ENCODE measurements at places on chromosomes 3 and 15. TPM values are rescaled to one million over a fixed set of nuclear protein-coding genes. Genes with fewer than 3 reads are reported as not detected.

- DNase-seq, result no peak
- H3K27ac ChIP-seq, result no peak overlapping the region
- H3K4me1 ChIP-seq, result no peaks in the 10 kb centered on the region
- H3K4me3 ChIP-seq, result no peak overlapping the region
Measured at GRCh38 chr15:77564938-77565337, 67.8 kb downstream of the LINGO1 start.

DNA sequence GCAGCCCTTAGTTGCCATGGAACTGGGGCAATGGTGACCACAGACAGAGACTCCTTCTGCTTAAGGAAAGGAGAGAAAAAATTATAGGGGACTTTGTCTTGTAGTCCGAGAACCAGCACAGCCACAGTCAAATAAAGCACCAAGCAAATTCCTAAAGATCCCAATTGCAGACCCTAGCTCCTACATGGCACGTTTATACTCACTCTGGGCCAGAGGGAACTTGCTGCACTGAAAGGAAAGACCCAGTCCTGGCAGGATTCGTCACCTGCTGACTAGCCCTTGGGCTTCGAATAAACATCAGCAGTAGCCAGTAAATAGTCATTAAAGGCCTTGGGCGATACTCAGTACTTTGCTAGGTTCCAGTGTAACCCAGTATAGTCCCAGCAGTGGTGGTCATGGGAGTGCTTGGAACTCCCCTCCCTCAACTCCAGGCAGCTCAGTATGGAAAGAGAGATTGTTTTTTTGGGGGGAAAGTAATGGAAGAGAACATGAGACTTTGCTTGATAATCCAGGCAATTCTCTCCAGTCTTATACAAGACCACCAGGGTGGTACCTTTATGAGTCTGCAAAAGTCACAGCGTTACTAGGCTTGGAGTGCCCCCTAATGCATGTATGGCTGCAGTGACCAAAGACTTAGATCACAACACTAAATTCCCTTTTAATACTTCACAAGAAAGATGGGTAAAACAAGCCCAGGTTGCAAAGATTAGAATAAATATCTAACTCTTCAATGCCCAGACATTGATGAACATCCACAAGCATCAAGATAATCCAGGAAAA is 66.4 kb upstream of the AGTR1 start:
- no peak overlapping the region for H3K4me3 ChIP-seq
- no peaks in the 10 kb centered on the region for H3K27me3 ChIP-seq
- H3K27ac ChIP-seq, result no peak overlapping the region

DNA sequence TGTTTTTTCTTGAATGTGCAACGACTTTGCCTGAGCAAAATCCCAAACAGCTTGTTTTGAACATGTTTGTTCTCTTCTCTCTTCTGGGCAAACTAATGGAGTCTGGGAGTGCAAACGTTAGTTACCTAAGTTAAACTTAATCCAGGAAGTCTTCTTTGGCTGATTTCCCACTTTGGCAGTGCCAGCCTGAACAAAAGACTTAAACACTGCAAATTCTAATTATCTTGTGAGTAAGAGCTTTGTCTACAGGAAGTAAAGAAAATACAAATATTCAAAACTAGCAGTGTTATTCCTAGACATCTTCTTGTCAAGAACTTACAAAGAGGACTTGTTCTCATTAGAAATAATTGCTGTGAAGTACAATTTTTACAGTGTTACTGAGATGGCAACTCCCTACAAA is 16.7 kb upstream of the DENND6A start:
- no peaks in the 10 kb centered on the region for H3K4me1 ChIP-seq
- no peak for DNase-seq
- peaks cover 2% of the 10 kb centered on the region for H3K27me3 ChIP-seq
- H3K27ac ChIP-seq, result no peak overlapping the region
- no peaks in the 10 kb centered on the region for H3K36me3 ChIP-seq
- no peak overlapping the region for H3K4me3 ChIP-seq

GRCh38 chr15:40160021-40160420 is 848 bp upstream of the BUB1B start:
- DNase-seq, result no peak
- H3K27ac ChIP-seq, result no peak overlapping the region
- H3K36me3 ChIP-seq, result no peaks in the 10 kb centered on the region
- H3K27me3 ChIP-seq, result no peaks in the 10 kb centered on the region

DNA sequence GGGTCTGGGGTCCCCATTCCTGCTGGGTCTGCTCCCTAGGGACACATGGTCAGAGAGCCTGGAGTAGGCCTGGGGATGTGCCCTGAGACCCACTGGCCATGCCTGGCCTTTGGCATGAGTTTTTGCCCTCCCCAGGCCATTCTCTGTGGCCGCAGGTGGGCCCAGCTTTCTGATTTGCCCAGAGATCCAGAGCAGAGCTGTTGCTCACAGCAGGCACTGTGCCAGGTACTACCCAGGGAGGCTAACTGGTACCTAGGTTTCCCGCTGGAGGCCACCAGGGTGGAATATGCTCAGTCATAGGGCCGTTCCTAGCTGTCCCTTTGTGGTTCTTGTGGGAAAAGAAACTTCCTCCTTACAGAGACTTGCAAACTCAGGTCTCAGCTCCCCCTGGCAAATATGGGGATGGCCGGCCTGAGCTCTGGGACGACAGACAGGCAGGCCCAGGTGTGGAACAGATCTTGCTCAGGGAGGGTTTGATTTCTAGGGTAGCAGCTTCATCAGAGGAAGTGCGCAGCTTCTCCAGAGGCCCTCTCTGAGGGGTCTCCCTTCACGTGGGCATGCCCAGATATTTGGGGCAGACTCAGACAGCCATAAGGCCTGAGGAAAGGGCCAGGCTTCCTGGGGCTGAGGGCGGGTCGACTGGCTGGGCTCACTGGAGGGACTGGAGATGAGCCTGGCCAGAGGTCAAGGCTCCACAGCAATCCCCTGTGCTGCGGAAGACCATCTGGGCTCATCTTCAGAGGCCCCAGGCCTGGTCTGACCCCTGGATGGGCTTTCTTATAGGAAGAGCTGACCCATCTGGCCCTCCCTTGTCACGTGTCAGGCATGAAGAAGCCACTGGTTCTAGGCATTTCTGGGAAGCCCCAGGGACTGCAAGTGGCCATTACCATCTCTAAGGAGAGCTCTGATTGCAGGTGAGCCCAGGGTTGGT is 28.0 kb downstream of the ACAA1 start:
- no peaks in the 10 kb centered on the region for H3K36me3 ChIP-seq
- H3K27ac ChIP-seq, result no peak overlapping the region
- no peaks in the 10 kb centered on the region for H3K4me1 ChIP-seq
- DNase-seq, result no peak

The LRTM1 gene
- not detected for polyA plus RNA-seq

The SLC51B gene
- not detected for polyA plus RNA-seq

The SH3GL3 gene
- polyA plus RNA-seq, result not detected
